ENCODE measurements at places on chromosomes 12 and 14.

DNA sequence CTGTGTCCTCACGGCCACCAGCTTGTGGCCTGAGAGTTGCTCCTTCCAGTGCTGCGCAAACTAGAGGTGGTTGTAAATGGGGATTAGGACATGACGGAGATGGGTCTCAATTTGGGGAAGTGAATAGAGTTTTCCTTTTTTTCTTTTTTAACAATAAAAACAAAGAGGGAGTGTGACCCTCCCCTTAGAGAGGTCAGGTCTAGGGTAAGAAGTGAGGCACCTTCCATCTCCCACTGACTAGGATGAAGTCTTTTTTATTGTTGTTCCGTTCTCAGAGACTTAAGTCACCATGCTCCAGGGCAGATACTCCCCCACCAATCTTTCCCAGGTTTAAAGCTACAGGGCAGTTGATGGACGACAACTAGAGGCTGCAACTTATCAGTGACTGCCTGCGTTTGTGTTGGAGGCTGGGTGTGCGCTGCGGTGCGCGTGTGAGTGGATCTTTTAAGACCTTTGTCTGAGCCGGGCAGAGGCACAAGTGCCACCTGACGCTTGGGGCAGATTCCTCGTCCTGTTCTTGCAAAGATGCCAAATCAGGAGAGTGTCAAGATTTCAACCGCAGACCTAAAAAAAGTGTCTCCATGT lies 2.1 kb upstream of the GSC start:
- DNase-seq, result no peak

- no peak for DNase-seq
These were observed 145.2 kb upstream of the WSCD2 start for GRCh38 chr12:107983756-107984472.

- peak; percentile 80 for DNase-seq
These were observed 20.6 kb downstream of the RDH12 start for GRCh38 chr14:67722293-67722692.

DNA sequence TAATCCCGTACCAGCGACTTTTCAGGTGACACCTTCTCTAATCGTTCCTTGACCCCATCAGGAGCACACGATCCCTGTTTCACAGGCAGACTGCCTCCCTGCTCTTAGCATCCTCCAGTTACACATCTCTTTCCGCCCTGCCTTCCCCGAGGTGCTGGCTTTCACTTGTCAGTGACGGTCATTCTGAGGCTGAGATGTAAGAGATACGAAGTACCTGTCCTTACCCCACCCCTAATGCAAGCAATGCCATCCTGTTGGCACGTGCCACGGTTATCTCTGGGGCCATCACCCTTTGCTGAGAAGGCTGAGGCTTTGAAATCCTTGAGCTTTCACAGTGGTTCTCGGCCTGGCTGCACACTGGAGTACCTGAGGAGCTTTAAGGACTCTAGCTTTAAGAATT lies 24.4 kb downstream of the B4GALNT3 start:
- DNase-seq, result no peak

- peak; percentile 26 for DNase-seq
These were observed 840 bp downstream of the PNP start for GRCh38 chr14:20469890-20470602.

- DNase-seq, result no peak
These were observed 78.8 kb downstream of the ACADS start for GRCh38 chr12:120804428-120804827.

DNA sequence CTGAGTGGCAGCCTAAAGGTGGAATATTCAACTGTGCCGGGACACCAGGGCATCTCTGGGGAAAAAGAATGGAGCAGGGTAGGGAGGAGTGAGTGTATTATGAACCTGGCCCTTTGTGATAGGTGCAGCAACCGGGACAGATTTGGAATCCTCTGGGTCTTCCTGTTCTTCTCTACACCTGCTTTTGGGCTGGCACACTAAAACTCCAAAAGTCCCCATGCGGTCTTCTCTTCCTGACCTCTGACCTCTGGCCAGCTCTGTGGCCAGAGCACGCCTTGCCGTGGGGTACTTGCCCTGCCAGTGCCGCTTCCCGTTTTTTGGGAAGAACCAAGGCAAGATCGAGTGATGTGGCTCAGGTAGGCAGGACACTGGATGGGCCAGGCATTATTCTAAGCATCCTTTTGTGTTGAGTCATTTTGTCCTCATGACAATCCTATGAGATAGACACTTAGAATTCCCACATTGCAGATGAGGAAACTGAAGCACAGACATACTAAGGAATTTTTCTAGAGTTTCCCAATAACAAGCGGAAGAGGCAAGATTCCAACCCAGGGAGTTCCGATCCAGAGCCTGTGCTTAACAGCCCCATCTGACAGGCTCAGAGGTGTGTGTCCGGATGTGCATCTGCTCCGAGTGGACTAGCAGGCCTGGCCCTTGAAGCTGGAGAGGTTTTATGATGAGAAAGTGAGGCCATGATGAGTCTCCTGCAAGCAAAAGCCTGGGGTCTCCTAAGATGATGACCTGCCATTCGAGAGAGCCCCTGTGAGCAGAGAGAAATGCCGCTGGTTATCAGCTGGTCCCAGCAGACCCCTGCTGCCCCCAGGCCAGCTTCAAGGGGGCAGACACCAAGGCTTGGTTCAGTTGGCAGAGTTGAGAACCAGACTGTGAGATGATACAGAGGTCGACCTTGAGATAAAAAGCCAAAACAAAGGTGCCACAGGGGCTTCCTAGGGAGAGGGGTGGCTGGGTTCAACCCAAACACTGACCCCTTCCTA lies 67.9 kb upstream of the ESRRB start:
- no peak for DNase-seq

- peak; percentile 67 for DNase-seq
These were observed 24.3 kb downstream of the SYNDIG1L start for GRCh38 chr14:74401504-74402241.

DNA sequence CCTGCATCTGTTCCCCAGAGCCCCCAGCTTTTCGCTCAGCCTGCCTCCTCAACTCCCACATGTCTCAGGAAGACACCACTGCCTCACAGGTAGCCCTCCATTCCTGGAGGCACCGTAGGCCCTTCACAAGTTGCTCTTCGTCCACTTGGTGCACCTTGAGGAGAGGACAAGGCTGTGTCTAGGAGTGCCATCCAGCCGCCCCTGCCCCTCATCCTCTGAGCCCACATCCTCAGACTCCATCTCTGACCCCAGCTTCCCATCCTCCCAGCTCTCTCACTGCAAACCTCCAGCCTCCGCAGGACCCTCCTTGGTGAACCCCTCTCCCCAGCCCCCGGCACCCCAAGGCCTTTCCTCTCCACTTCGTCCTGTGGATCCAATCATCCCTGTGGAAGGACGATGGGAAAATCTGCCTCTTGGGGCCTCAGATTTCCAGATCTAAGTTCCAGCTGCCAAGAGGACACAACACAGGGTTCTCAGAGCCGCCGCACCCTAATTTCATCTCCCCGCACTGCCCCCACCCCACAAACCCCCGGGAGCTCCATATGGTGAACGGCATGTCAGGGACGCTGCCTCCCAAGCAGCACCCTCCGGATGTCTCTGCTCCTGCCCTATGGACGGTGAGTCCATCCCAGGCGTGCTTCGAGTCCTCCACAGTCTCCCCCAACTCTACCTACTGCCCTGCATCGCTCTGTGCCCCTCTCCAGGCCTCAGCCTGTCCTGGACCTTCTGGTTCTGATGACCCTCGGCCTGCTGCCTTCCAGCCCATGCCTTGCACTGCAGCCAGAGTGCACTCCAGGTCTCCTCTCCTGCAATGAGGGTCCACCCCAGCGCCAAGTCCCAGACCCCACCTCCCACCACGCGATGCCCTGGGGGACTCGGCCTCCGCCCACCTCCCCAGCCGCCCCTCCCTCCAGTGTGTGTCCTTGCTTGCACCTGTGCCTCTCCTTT lies 314.1 kb upstream of the DIO3 start:
- no peak for DNase-seq

DNA sequence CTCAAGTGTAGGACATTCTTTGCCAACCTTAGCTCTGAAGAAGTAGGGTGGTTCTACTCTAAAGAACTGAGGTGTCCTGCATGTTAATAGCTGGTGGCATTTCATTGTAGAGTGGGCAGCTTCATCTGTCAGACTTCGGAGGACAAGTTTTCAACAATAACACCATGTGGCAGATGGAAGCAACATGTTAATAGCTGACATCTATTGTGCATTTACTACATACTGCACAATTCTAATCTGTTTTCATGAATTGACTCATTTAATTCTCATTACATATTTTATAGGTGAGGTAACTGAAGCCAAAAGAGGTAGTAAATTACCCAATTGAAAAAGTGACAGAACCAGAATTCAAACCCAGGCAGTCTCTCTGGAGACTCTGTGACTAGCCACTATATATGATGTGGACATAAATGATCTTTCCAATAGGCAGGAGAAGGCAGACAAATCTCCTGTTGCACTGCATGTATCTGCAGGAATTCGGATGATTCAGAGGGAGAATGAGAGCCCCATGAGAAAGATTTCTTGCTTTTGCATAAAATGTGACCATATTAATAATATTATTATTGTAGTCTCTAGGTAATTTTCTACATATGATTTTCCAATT lies 137.2 kb upstream of the E2F7 start:
- no peak for DNase-seq

- DNase-seq, result peak; percentile 56
These were observed 380.1 kb downstream of the RAD51B start for GRCh38 chr14:68199554-68200151.

- no peak for DNase-seq
These were observed 278.3 kb downstream of the SEC23A start for GRCh38 chr14:38824706-38825105.

GRCh38 chr12:22990501-22990900 lies 365.5 kb downstream of the ETNK1 start:
- DNase-seq, result no peak

- DNase-seq, result no peak
These were observed 597.8 kb downstream of the ETNK1 start for GRCh38 chr12:23222801-23223200.

DNA sequence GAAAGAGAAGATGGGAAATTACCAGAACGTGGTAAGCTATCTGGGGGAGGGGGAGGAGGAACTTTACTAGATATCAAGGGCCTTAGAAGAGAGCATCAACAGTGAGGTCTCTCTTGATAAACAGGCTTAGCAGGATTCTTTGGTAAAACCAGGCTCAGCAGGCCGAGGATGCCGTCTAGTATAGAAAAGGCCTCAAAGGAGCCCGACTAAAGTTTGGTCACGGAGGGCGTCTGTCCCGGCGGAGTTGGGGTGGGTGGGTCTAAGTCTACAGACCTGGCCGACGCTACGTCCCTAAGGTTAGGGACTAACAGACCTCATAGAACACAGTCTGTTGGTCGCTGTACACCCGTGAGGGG lies 538 bp upstream of the TIGAR start:
- no peak for DNase-seq

GRCh38 chr14:73696466-73697400 lies 17.5 kb downstream of the PNMA1 start:
- DNase-seq, result no peak

- DNase-seq, result no peak
These were observed 363.6 kb downstream of the SNAPC1 start for GRCh38 chr14:62125793-62126192.

DNA sequence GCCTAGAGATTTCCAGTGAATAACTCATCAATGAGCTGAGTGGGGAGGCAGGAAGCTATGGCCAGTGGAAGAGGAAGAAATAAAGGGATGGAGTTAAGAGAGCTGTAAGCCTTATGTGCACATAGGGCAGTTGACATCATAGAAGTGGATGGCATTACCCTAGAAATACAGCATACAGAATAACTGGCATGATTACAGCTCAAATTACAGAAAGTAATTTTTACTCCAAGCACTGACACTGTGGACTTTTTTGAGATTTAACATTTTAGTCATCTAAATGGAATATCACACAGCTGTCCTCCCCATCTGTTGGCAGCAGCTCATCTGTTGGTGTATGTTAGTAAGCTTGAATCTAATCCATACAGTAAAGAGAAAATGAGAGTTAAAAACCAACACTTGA lies 5.4 kb upstream of the IPO8 start:
- DNase-seq, result peak; percentile 80

GRCh38 chr12:31117203-31118011 lies 43.7 kb downstream of the DDX11 start:
- peak; percentile 77 for DNase-seq

DNA sequence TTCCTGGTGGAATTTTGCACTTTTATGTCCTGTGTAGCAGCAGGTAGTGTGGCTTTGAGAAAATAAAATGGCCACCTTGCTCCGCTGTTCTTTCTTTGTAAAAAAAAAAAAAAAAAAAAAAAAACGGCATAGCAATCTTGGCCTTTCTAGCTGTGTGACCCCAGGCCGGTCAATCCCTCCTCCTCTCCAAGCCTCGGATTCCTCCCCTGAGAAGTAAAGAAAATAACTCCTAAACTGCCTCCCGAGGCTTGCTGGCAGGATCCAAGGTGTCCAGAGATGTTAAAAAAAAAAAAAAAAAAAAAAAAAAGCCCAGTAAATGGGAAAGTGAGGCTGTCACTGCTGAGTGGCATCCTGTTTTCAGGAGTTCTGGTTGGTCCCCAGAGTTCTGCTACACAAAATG lies 23.9 kb upstream of the MAP1LC3B2 start:
- DNase-seq, result no peak

Measured in tongue (tissue), 3 donors.